ENCODE measurements at places on chromosomes 6 and 20. TPM values are rescaled to one million over a fixed set of nuclear protein-coding genes. Genes with fewer than 3 reads are reported as not detected.

Gene SLC18B1
- 10.6 TPM for total RNA-seq

Gene DSTN
- 552 TPM for total RNA-seq

Gene PLAGL1
- 20.3 TPM for total RNA-seq

Gene GOPC
- total RNA-seq: 45.0 TPM

Gene ME1
- 38.5 TPM for total RNA-seq

Gene CAPN11
- total RNA-seq: not detected

Gene ABT1
- 17.3 TPM for total RNA-seq

Gene CYP39A1
- 0.84 TPM for total RNA-seq

Gene PTGIS
- total RNA-seq: 1.9 TPM

Gene MATN4
- total RNA-seq: 0.19 TPM

Gene SLC17A2
- total RNA-seq: not detected

Gene LCA5
- 5.8 TPM for total RNA-seq

Gene C20orf202
- total RNA-seq: not detected

Gene FAM184A
- 2.0 TPM for total RNA-seq

Gene RBBP8NL
- 0.14 TPM for total RNA-seq

Gene C20orf144
- total RNA-seq: not detected

Gene MTFR2
- total RNA-seq: 1.3 TPM

Gene ZNF341
- total RNA-seq: 2.0 TPM

Gene PREX1
- 3.5 TPM for total RNA-seq

Gene SLC22A2
- not detected for total RNA-seq

Gene BFSP1
- total RNA-seq: 4.2 TPM

Gene BPIFB2
- total RNA-seq: not detected

Gene CCM2L
- total RNA-seq: 0.11 TPM

Gene HSPA1L
- total RNA-seq: 1.1 TPM

Gene MUCL3
- total RNA-seq: not detected

Gene MMP24
- total RNA-seq: 13.7 TPM

All from astrocyte (in vitro differentiated cells and primary cell).